GM04503 (cell line): ENCODE measurements at places on chromosomes 16 and 17.

DNA sequence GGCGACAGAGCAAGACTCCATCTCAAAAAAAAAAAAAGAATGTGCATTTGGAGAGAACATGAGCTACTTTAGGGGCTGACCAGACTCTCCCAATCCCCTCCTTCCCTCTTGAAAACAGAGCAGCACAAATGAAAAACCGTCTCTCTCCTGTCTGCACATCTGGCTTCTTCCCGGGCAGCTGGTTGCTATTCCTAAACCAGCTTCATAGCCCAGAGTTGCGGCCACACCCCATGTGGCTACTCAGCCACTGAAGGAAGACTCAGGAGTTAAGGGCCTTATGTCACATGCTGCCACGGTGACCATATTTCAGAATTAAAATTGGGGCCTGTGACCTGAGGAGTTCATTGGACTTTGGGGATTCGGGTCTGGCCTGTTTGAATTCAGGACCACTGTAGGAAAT is 48.3 kb downstream of the KATNIP start:
- DNase-seq: no peak

DNA sequence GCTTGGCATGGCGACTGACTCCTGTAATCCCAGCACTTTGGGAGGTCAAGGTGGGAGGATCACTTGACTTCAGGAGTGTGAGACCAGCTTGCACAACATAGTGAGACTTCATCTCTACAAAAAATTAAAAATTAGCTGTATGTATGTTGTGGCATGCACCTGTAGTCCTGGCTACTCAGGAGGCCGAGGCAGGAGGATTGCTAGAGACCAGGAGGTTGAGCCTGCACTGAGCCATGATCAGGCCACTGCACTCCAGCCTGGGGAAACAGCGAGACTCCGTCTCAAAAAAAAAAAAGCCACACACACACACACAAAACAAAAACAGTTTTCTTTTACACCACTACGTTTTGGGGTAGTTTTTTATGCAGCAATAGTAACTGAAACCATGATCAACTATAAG is 89.0 kb upstream of the DHX40 start:
- no peak for DNase-seq

- no peak for DNase-seq
Measured at GRCh38 chr17:40514013-40514875, 12.8 kb upstream of the TNS4 start.

DNA sequence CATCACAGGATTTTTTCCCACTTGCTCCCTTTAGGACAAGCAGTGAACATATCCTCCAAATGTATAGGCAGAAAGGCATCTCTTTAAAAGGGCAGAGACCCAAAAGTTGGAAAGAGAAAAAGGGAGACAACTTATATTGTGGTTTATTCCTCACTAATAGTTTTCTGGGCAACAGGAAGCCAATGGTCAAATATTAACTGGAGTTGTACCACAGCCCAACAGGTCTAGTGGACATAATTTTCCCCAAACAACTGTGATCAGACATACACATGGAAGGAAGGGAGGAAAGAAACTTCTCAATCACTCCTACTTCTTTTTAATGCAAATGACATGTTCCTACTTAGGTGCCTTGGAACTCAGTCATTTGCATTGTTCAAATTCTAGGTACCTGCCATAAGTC is 78.4 kb downstream of the SOX9 start:
- DNase-seq: no peak

DNA sequence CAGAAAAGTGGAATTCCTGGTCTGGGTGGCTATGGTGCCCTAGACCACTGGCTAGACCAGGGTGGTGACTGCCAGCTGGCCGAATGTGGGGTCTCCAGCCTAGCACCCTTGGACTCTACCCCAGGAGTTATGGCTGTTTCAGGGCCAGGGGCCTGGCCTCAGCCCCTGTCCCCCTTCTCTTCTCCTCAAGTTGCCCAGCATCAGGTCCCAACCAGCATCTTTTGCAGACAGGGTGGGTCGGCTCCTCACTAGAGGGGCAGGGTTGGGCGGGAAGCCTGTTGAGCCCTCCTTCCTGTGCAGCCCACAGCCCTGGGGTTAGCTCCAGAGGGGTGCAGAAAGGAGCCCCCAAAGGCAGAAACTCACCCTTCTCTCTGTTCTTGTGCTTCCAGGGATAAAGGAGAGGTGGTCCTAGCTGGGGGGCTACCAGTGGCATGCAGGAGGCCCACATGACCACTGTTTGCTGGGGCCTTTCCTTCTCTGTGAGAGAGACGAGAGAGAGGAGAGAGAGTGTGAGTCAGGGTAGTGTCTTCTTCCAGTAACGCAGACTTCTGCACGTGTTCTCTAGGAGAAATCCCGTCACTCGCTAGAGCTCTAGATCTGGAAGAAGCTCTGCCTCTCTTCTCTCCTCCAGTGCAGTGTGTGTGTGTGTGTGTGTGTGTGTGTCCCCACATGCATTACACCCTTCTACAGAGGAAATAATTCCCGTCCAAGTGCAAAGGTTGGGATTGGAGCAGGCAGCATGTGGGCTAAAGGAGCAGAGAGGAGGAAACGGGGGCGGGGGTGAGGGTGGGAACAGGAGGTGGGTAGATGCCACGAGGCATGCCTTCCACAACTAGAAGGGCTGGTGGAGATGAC is 209.4 kb downstream of the SEC14L1 start:
- DNase-seq: no peak

DNA sequence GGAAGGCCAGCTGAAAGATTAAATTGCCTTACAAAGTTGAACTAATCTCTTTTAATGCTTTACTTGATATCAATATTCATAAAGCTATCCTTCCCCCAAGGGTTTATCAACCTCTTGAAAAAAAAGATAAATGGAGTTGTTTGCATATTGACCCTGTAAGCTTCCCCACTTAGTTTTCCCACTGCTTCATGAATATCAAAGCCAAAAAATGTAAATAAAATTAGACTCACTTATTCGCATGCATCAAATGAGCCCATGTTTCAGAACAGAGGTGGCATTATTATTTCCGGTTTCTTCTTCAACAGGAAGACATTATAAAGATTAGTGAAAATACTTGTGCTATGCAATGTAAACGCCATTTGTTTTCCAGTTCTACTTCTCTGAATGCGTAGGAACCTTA is 150.7 kb downstream of the CDH11 start:
- DNase-seq: no peak

DNA sequence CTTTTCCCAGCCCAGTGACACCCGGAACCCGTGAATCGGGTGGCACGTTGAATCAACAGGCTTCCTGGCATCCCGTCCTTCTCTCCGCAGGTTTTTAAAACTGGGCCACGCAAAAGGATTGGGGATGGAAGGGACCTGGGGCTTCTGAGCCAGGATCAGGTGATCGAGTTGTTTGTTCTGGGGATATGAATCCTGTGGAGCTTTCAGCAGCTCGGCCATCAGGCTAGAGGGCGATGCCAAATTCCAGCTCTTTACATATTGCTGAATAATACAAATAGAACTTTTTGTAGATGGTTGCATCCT is 473 bp downstream of the SUPT6H start:
- DNase-seq: no peak

GRCh38 chr16:2048116-2048543 is 345 bp downstream of the TSC2 start:
- DNase-seq: no peak

DNA sequence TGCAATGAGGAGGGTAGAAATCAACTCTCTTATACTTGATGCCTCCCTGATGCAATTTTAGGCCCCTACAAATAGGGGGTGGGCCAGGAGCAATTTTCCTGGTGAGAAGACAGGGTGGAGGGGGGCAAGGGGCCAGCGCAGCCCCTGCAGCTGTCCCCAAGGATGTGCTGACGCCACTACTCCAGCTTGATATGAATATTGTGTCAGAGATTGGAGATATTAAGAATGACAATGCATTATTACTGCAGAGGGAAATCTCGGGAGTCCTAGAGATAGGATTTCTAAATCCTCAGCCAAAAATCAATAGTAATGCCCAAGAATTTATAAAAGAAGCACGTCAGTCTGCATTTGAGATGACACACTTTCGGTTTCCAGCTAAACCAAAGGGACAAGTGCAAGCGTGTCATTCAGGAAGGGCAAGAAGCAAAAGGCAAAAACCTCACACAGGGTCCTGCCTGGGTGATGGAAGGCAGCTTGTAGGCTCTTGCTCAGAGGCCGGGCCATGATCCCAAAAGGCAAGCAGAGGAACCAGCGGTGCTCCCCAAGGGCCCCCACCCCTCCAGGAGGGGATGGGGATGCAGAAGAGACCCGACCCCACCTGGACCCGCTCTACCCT is 178.8 kb downstream of the C16orf78 start:
- DNase-seq: no peak

- no peak for DNase-seq
Measured at GRCh38 chr17:340074-340473, 12.5 kb downstream of the RPH3AL start.

DNA sequence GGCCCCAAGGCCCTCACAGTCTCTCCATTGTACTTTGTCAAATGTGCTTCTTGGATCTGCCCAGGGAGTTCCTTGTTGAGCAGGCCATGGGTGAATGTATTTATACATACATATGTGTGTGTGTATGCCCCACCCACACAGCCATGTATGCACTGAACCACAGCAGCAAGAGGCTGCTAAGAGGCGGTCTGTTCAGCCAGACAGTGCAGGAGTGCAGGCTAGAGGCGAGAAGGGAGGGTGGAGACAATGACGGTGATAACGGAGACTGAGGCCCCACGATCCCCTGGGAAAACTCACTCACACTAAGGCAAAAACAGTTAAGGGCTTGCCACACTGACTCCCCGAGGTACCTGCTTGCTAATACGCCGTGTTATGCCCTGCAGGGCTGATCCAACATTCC is 151.0 kb upstream of the CDC42EP4 start:
- no peak for DNase-seq

GRCh38 chr16:30068750-30069610 is 3.4 kb downstream of the ALDOA start:
- no peak for DNase-seq

DNA sequence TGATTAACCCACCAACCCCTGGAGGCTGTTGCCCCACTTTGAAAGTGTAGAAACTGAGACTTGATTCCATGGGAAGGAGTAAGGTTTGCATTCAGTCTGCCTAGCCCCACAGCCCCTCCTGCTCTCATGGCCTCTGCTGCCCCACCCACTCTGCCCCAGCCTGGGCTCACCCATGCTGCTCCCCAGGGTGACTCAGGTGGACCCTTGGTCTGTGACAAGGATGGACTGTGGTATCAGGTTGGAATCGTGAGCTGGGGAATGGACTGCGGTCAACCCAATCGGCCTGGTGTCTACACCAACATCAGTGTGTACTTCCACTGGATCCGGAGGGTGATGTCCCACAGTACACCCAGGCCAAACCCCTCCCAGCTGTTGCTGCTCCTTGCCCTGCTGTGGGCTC is 6.5 kb downstream of the PRSS41 start:
- no peak for DNase-seq

- no peak for DNase-seq
Measured at GRCh38 chr17:15890279-15890892, 54.5 kb upstream of the ADORA2B start.
